Stimulated activated CD4-positive, alpha-beta T cell treated with anti-CD3 and anti-CD28 coated beads, Interleukin-12 subunit alpha, Interleukin-12 subunit beta, amount 100 ng/mL, for 48 hours (primary cell): ENCODE measurements at places on chromosomes 1 and 21.

- DNase-seq = no peak
Observed at GRCh38 chr1:201192261-201192788, 1.7 kb downstream of the IGFN1 start.

- DNase-seq = no peak
Observed at GRCh38 chr1:50735443-50735842, 224.6 kb downstream of the FAF1 start.

- DNase-seq = no peak
Observed at GRCh38 chr1:108851567-108851966, 5.3 kb downstream of the AKNAD1 start.

DNA sequence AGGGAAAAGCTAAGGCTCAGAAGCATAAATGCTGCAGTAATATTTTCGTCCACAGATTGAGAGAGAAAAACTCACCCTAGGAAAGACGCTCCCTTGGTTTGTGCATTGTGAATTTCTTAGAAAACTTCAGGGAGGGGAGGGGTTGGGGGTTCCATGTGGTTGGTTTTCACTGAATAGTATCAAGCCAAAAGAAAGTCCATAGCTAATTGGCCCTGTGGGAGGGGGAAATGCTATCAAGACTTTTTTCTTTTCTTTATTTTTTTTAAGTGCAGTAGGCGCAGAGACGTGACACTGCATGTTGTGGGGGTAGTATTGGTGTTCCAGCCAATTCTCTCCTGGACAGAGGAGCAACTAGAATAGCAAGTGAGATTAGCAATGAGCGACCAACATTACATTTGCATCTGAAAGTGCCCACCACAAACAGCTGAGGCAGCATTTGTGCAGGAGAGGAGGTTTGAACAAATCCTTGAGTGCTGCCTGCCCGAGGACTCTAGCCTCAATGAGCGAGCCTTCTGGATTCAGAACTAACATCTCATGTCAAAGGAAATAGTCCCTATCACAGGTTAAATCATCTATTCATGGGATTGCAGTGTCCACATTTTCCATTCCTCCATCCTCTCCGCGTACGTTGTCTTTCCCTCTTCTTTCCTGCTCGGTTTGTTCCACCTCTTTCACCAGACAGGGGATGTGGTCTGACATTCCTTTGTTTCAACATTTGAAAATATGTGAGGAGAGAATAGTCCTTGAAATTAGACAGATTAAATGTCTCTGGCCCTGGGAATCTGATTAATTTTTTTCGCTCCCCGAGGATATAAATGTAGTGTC, 118.0 kb upstream of the MARK1 start:
- no peak for DNase-seq

GRCh38 chr1:64898107-64898861, 68.1 kb downstream of the JAK1 start:
- DNase-seq = peak; percentile 16

- DNase-seq = no peak
Observed at GRCh38 chr1:63276624-63277023, 45.7 kb upstream of the FOXD3 start.

DNA sequence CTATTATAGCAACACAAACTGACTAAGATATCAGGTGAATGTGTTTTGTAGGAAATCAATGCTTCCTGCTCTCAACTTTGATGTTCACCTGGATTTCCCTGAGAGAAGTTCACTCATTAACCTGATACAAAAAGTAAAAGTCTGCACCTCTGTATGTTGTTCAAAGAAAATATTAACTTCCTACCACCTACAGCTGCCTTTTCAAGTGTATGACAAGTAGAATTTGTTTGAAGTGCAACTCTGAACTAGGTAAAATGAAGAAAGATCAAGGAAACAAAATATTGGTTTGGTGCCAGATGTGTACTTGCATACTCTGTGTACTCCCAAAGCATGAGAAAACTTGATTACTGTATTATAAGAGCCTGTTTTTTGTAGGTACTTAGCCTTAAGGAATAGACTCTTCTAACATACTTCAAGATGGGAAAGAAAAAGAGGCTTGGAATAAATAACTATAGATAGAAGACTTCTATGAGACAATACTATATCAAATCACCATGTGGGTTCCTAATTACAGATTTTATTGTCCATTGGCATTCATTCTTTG, 193.4 kb downstream of the APP start:
- DNase-seq = no peak

DNA sequence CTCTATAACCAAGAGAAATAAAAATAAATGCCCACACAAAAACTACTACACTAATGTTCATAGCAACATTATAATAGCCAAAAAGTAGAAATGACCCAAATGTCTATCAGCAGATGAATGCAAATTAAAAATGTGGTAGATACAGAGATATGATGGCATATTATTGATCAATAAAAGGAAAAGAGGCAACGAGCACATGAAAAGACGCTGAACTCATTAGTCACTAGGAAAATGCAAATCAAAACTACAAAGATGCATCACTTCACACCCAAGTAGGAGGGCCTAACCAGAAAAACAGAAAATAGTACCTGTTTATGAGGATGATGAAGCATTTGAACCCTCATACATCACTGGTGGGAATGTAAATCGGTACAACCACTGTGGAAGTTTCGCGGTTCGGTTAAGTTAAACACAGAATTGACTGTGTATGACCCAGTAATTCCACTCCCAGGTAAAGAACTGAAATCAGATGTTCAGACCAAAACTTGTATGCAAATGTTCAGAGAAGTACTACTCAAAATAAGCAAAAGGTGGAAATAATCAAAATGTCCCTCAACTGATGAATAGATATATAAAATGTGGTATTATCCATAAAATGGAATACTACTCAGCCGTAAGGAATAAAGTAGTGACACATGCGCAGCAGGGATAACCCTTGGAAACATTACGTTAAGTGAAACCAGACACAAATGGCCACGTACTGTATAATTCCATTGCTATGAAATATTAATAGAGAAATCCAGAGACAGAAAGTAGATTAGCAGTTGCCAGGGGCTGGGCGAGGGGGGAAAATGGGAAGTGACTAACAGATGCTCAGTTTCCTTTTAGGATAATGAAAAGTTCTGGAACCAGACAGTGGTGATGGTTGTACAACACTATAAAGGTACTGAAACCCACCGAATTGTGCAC, 3.1 kb downstream of the USP48 start:
- DNase-seq = peak; percentile 48

DNA sequence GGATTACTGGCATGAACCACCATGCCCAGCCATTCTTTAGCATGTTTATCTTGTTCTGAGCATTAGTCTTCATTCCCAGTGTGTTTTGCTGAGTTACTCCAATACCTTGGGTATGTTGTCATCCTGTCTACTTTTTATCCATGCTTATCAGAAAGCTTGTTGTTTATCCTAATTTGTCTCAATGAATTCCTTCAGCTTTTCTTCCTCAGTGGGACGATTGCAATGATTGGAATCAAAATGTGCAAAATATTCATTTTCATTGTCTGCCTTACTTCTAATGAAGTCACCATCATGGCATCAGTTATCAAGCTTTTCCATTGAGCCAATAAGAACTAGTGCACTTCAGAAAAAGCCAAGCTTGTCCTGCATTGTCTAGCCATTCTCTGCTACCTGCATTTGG, 170.5 kb downstream of the HFM1 start:
- no peak for DNase-seq

DNA sequence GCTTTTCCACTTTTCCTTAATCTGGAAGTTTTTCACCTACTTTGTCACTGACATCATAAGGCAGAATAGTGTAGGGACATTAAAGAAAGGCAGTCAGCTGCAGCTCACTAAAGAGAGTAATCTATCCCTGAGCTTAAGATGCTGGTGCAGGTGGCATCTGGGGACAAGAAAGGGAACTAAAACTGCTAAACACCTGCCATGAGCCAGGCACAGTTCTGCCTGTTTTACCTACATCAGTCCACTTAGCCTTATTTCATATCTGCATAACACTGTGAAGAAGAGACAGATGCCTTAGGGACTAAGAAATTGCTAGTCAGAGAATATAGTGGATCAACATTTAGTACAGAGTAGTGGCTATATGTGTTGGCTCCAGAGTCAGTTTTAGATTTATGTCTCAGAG, 88.1 kb downstream of the GPATCH2 start:
- no peak for DNase-seq

DNA sequence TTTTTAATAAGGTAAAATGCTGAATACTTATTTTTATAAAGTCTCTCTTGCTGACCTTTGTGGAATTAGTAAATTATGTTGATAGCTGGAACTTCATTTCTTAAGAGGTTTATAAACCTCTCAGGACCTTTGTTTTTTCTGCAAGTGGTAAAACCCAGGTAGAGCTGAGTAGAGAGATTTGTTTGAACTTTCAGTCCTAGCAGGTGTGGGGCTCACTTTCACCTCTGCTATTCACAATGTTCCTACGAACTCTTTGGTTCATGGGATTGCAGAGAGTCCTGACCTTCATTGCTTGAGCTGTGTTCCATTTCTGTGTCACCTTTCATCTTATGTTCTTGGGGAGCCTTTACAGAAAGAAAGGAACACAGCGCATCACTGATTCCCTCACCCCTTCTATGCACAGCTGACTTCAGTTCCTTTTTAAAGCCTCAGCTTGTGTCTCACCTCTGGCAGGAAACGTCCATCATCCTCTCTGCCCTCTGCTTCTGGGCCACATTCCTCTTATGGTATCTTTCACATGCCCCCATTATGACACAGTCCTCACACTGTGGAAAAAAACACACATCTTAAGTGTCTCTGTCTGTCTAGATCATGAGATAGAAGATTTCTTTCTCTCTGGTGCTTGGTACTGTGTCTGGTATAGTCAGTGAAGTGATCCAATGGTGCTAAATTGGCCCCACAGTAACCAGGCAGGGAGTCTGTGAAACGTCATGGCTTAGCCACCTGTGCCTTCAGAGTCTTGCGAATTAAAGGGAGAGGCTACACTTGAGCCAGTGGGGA, 262.5 kb upstream of the B3GALT2 start:
- DNase-seq = no peak

- no peak for DNase-seq
Observed at GRCh38 chr1:101307985-101308689, 71.3 kb downstream of the S1PR1 start.

GRCh38 chr1:203676455-203676854, 49.8 kb downstream of the ATP2B4 start:
- no peak for DNase-seq

DNA sequence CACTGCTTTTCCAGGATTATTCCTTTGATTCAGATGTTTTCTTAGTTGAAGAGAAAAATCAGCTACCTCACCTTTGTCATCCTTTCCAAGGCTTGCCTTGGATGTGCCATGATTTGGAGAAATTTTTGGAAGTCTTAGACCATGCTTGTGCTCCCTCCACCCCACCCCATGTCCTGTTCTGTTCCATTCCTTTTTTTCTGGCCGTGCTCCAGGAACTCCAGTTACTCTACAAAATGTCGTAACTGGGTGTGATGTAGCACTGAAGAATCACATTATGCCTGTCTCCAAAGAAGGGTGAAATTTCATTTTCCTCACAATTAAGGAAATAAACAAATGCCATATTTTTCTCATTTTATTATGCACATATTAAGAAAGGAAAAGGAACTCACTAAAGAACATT, 217.8 kb upstream of the ZRANB2 start:
- DNase-seq = no peak

DNA sequence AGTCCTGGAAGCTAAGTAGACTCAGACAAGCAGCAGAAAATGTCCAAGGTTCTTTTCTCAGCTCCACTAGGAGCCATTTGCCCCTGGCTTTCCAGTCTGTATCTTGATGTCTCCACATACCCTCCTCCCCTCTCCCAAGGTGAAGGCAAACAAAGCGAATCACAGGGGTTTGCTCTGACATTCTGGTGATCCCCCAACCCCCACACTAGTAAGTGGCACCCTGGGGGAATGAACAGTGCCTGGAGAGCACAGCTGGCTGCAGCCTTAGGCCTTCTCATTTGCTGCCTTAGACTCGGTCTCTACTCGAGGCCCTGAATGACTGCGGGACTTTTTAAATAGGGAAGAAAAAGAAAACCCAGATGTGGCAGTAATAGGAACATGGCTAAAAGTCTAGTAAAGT, 15.3 kb downstream of the ERI3 start:
- no peak for DNase-seq

DNA sequence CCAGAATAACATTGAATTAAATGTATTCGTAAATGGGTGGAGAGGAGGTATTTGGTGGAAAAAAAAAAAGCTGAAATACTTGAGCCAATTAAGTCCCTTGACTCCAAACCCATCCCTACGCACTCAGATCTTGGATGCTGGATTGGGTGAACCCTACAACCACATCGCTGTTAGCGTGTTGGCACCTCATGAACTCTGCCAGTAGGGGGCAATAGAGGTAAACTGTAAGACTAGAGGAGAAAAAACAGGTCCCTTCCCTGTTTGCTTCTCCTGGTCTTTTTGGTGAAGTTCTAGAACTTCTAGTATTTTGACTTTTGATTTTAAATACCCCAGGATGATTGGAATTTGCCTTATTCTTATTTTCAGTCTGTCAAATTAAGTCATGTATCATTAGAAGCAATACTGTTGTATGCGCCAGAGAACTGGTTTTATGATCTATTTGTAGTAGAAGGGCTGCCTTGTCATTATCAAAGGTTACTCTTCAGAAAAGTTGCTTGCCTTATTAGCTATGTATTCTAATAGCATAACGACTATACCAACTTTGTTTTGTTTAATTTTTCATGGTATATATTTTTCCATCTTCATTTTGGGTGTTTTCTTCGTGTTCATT, 1.9 kb upstream of the OR13G1 start:
- DNase-seq = peak; percentile 10

DNA sequence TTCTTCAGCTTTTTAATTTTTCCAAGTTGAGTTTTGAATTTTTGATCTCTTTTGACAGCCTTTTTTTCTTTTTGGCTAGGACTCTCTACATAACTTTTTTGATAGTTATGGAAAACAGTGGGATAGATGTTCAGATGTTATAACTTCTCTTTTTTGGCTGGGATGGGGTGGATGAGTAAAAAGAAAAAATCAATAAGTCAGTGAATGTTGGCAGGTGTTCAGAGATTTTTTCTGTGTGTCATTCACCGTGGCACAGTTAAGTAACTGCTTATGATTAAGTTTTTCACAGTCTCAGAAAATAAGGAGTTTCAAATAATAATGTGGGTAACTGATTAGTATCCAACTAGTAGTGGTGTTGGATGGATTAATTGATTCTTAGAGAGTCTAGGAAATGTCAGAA, 24.0 kb downstream of the HS2ST1 start:
- no peak for DNase-seq

GRCh38 chr1:178092878-178093493, 918 bp upstream of the RASAL2 start:
- no peak for DNase-seq

GRCh38 chr1:158830074-158830677, 975 bp upstream of the MNDA start:
- no peak for DNase-seq

GRCh38 chr1:153728305-153729066, 636 bp downstream of the INTS3 start:
- DNase-seq = no peak

DNA sequence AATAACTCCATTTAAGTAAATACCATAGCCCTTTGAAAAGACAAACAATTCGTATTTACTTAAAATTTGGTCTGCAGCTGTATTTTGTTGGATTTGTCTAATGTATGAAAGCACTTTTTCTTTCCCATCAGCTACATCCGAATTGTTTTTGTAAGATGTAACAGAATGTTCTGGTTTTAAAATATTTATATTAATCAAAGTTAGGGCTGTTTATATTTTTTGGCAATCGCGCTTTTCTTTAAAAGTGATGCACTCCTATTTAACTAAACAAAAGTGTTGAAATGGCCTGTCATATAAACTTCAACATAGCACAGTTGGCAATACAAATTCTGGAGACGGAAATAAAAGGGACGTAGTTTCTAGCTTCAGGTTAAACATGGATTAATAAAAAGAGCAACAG, 216.3 kb upstream of the ADGRL2 start:
- no peak for DNase-seq
